NCI-H1105 (cell line): ENCODE measurements at places on chromosomes 1 and 21.

GRCh38 chr1:151839457-151840403 lies at the start of gene C2CD4D:
C2CD4D (minus strand) TSS chr1:151839820; CDS start chr1:151838989, 831 bp downstream.
- peak; percentile 83 for DNase-seq

GRCh38 chr1:58251430-58252073 lies 295.0 kb downstream of the OMA1 start:
- no peak for DNase-seq

GRCh38 chr1:20981915-20982314 lies 194.8 kb downstream of the EIF4G3 start:
- no peak for DNase-seq

DNA sequence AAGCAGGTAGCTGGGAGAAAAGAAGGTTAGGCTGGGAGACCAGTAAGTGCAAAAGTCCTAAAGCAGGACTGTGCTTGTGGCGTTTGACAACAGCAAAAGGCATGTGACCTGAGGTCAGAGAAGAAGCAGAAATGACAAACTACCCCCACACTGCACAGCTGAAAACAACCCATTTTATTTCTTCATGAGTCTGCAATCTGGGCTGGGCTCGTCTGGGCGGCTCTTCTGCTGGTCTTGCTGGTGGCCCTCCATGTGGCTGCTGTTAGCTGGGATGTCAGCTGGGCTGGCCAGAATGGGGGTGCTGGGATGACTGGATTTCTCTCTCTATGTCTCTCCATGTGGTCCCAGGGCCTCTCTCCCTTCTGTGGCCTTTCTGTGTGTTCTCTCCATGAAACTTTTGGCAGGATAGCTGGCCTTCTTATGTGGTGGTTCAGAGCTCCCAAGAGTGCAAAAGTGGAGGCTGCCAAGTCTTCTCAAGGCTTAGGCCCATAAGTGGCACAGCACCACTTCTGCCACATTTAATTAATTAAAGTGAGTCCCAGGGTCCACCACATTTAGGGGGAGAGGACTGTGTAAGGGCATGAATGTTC lies 128.6 kb downstream of the RIPK4 start:
- no peak for DNase-seq

- no peak for DNase-seq
Measured at GRCh38 chr1:199855580-199855979, 171.9 kb upstream of the NR5A2 start.

DNA sequence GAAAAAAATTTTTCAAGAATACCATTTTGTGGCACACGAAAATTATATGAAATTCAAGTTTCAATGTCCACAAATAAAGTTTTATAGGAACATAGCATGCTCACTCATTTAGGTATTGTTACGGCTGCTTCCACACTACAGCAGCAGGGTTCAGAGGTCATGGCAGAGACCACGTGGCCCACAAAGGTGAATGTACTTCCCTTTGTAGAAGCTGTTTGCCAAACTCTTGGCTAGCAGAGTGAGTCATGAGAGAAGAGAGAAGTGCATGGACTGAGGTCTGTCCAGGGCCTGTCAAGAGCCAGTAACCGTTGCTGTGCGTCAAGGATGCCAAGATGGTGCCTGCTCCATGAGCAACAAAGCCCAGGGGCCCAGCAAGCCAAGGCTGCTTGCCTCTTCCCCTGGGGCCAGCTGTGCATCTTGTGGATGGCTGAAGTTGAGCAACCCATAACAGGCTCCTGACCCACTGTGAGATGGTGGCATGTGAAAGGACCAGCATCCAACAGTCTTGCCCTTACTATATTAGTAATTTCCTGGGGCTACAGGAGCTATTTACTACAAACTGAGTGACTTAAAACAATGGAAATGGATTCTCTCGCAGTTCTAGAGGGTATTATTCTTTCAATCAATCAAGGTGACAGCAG lies 64.8 kb upstream of the ATP5PO start:
- DNase-seq: no peak

DNA sequence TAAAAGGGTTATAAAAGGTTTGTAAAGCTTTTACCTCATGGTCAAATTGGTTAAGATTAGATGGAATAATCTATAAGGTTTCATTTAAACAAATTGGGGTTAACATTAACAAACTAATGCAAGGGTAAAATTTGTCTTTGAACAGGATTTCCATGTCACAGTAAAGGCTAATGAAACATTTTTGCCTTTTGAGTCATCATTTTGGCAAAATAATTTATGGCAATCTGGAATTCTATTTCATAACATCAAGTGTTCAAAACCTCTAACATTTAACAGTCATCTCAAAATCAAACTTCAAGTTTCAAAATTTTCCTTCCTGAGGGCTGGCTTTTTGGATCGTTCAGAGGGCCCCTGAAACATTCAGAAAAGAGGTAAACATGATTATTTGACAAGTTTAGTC lies 6.6 kb upstream of the CD46 start:
- no peak for DNase-seq

DNA sequence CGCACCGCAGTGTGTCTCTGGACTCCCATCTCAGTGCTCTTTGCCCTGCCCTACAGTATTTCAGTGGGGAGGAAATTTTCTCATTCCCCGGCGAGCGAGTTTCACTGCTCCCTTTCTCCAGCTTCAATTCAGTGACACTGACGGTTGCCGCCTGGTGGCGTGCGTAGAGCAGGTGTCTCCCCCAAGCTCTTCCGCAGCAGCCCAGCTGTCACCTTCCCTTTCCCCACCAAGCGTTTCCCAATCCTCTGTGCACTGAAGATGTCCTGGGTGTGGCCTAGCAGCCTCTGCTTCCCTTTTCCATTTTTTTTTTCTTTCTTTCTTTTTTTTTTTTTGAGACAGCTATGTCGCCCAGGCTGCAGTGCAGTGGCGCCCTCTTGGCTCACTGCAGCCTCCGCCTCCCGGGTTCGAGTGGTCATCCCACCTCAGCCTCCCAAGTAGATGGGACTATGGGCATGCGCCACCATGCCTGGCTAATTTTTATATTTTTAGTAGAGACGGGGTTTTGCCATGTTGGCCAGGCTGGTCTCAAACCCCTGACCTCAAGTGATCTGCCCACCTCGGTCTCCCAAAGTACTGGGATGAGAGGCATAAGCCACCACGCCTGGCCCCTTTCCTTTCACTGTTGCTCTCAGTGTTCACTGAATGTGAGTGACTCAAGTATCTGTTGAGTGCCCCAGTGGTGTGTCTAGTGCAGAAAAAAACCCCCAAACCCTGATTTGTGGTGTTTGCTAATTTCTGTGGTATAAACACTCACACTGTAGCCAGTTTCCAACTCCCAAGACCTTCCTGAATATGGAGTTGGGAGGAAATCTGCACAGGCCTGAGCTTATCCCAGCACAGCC lies 30.1 kb downstream of the TNFRSF1B start:
- DNase-seq: no peak

DNA sequence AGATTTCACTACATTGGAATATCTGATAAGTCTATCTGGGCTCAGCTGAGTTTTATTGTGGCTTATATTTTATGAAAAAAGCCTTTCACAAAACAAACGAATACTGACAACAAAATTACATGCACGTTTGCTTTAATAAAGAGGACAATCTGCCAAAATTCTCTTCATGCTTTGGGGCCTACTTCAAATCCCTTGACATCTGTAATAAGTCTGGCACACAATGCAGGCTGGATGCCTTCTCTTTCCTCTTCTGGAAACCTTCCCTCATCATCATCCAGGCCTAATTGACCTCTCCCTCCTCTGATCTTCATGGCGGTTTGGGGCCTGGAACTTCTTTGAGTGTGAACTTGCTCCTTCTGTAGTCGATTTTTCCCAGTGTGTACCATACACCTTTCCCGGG lies 70.3 kb downstream of the MAP10 start:
- no peak for DNase-seq

DNA sequence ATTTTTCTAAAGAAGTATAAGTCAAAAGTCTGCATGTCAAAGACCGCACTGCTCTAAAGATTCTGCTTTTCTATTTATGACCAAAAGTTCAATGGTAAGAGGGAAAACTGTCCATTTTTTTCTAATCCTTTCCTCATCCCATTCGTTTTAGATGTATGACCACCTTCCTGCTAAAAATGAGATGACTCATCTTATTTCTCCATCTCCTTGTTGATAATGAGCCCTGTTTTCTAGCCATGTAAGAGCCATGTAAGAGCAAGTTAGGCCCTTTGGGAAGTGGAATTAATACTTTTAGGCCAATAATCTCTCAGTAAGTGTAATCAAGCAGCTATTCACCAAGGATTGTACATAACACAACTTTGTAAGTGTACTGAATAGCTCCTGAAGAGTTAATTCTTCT lies 475.6 kb upstream of the B3GALT2 start:
- no peak for DNase-seq

DNA sequence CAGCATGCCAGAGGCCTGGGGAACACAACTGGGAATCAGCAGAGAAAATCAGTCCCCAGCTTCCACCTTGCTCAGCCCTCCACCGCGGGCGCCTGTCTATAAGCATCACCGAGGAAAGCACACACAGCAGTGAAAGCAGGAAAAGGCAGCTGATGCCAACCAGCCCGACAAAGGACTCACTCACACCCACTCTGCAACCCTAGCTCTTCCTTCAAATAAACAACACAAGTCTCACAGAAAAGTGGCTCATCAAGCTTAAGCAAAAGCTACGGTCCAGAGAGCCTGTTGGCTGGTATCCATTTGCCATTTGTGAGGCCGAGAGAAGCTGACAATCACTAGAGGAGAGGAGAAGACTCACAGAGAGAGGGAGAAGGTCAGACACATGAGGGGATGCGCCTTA lies 27.1 kb downstream of the MRAP start:
- no peak for DNase-seq

GRCh38 chr1:46809904-46810303 lies 11.1 kb downstream of the CYP4B1 start:
- no peak for DNase-seq

GRCh38 chr1:18411820-18412641 lies 68.7 kb upstream of the KLHDC7A start:
- no peak for DNase-seq

DNA sequence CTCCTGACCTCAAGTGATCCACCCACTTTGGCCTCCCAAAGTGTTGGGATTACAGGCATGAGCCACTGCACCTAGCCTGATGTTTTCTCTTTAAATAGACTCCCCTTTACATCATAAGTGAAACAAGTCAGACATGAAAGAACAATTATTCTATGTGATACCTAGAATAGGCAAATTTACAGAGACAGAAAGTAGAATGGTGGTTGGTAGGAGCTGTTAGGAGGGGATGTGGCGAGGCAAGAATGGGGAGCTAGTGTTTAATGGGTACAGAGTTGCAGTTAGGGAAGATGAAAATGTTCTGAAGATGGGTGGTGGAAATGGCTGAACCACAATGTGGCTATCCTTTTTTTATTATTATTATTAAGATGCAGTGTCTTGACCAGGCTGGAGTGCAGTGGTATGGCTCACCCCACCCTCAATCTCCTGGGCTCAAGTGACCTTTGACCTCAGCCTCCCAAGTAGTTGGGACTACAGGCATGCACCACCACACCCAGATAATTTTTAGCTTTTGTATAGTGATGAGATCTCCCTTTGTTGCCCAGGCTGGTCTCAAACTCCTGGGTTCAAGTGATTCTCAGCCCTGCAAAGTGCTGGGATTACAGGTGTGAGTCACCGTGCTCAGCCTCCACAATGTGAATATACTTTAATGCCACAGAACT lies 28.4 kb downstream of the ELF3 start:
- DNase-seq: no peak

GRCh38 chr1:221405146-221405545 lies 336.7 kb downstream of the DUSP10 start:
- DNase-seq: no peak

DNA sequence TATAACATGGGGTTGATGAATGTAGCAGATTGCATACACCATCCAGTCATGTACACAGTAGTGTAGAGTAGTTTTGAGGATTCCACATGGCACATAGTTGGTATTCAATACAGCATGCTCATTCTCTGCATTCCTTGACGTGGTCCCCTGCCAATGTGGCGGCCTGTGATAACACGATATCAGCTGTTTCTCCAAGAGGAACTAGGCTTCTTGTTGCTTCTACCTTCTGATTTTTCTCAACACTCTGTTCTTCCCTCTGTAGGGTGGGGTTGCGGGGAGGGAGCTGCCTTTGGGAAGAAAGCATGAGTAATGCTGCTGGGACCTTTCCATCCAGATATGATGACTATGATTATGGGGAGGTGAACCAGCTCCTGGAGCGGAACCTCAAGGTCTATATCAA lies 19.4 kb downstream of the SESN2 start:
- DNase-seq: no peak

DNA sequence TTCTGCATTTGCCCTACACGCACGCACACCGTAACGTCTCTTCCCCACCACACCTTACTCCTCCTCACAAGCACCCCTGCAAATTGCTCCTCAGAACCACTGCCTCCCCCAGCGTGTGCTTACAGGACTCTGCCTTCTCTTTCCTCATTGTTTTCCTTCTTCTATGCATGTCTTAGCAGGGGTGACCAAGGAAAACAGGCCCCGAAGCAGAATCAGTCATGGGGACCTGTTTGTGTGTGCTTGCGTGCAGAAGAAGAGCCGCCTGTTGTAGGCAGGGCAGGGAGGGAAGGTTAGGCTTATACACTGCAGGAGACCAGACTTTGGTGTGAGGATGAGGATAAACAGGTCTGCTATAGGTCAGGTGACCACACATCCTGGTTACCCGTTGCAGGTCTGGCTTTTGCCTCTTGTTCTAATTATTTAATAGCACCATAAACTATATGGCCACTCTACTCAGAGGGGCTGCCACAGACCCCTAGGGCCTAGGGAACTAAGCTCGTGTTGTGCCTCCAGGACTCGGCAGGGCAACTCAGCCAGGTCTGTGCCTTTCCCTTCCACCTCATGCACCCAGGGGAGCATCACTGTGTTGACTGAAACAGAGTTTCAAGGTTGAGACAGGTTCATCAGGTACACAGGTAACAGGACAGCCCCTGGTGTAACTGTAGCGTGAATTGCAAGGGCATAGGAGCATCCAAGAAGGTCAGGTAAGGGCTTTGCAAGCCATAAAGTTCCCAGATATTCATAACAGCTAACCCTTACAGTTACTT lies 60.8 kb upstream of the EPS8L3 start:
- DNase-seq: no peak

GRCh38 chr1:60916906-60917305 lies 165.5 kb upstream of the NFIA start:
- no peak for DNase-seq

GRCh38 chr1:162025541-162025940 lies 1.9 kb upstream of the OLFML2B start:
- no peak for DNase-seq

- no peak for DNase-seq
Measured at GRCh38 chr21:33936301-33937038, 20.9 kb upstream of the ATP5PO start.

GRCh38 chr1:27778056-27778455 lies 5.0 kb downstream of the STX12 start:
- DNase-seq: no peak
